ENCODE measurements at places on chromosomes 5 and 9.
A peak's percentile ranks its signal among the peaks of the same experiment; 100 is the strongest.

DNA sequence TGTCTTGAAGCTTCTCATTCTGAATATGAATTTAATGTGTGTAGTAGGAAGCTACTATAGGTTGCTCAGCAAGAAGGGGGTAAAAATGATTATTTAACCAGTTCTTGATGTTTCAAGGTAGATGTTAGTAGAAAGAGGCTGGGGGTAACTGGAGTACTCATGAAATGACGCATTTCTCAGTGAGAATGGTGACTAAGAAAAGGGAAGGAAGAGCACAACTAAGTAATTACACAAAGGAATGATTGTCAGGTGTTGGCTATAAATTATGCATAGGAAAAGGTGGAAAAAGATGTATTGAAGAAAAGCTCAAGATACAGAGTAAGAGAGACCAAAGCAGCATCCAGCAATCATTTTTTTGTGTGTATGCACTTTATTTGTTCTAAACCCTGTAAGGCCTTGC, 1.4 kb upstream of the PSIP1 start:
- no peak for ATAC-seq

GRCh38 chr9:21502586-21502985, 20.5 kb upstream of the IFNE start:
- ATAC-seq: no peak

DNA sequence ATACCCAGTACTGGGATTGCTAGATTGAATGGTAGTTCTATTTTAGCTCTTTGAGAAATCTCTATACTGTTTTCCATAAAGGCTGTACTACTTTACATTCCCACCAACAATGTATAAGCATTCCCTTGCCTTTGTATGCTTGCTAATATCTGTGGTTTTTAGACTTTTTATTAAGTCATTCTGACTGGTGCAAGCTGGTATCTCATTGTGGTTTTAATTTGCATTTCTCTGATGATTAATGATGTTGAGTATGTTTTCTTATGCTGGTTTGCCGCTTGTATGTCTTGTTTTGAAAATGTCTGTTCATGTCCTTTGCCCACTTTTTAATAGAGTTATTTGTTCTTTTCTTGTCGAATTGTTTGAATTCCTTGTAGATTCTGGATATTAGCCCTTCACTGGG, 512.7 kb upstream of the PAPPA start:
- ATAC-seq: peak; percentile 92

DNA sequence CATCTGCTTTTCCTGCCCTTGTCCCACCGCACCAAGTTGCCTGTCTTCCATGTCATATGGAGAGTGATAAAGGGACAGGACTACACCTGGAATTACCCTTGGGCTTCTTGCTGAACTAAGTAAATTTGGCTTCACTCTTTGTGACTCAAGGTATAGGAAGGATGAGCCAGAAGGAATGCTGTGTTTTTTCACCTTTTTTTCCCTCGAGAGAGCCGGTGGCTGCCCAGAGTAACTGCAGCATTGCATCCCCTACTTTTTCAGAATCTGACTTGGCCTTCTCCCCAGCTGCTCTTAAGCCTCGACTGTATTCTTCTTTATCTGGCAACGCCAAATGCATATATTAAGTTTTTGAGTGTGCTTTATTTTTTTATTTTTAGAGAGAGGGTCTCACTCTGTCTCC, 38.4 kb downstream of the RCL1 start:
- no peak for ATAC-seq

GRCh38 chr5:135829179-135829578, 5.3 kb upstream of the SLC25A48 start:
- no peak for ATAC-seq

- ATAC-seq: no peak
Observed at GRCh38 chr5:57313716-57314115, 139.9 kb downstream of the GPBP1 start.

GRCh38 chr5:6652025-6652424, 18.8 kb downstream of the SRD5A1 start:
- ATAC-seq: no peak

GRCh38 chr5:174376056-174376455, 330.6 kb downstream of the NSG2 start:
- ATAC-seq: no peak

GRCh38 chr9:114806526-114806900, 674 bp upstream of the TNFSF15 start:
- no peak for ATAC-seq

GRCh38 chr9:33921967-33922895, 105.3 kb downstream of the UBE2R2 start:
- ATAC-seq: peak; percentile 61

GRCh38 chr5:44536650-44537260, 147.5 kb upstream of the FGF10 start:
- ATAC-seq: peak; percentile 73

- ATAC-seq: no peak
Observed at GRCh38 chr9:15344191-15344590, 37.2 kb upstream of the TTC39B start.

- no peak for ATAC-seq
Observed at GRCh38 chr5:154078272-154078671, 39.5 kb downstream of the MFAP3 start.

DNA sequence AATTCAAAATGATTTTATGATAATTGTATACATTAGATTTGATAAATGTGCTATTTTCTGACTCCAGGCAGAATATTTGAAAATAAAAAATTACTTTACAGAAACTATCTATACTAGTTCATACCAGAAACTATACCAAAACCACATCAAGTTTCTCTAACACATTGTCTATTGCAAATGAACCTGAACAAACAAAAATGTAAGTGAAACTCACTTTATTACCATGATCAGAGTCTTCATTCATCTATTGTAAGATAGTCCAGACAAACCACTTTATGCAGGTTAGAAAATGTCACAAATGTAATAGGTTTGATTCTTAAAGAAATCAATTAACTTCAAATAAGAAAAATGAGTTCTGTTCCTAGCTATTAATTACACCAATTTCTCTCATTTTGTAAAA, 99.4 kb downstream of the OXCT1 start:
- no peak for ATAC-seq

GRCh38 chr5:2299388-2300220, 416.9 kb upstream of the IRX4 start:
- no peak for ATAC-seq

GRCh38 chr5:158979749-158980521, 119.8 kb downstream of the EBF1 start:
- ATAC-seq: peak; percentile 68

DNA sequence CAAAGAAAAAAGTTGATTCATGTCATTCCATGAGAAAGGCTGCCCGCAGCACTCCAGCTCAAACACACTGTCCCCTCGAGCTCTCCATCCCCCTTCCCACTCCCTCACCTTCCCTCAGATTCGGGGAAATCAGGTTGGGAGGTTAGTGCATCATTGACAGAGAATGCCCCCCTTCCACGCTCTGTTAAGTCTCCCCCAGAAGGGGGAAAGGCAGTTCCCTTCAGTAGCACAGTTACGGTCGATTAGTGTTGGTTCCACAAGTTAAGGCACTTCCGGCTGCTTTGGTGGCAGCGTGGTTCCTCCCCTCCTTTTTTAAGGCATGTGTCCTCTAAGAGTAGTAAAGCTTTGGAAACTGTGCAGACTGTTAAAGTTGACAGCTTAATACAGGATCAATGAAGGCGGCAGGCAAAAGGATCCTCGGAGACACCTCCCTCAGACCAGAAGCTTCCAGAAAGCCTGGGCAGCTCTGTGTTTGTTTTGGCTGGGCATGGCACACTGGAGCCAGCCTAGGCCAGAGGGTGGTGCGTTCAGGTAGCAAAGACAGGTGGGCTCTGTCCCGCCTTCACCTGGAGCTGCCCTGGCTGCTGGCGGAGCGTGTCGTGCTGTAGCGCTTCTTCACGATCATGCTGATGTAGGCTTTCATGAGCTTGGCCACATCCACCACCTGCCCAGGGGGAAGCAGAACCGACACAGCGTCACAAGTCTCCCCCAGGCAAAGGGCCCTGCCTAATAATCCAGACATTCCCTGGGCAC, 49.5 kb upstream of the RETREG1 start:
- ATAC-seq: no peak

DNA sequence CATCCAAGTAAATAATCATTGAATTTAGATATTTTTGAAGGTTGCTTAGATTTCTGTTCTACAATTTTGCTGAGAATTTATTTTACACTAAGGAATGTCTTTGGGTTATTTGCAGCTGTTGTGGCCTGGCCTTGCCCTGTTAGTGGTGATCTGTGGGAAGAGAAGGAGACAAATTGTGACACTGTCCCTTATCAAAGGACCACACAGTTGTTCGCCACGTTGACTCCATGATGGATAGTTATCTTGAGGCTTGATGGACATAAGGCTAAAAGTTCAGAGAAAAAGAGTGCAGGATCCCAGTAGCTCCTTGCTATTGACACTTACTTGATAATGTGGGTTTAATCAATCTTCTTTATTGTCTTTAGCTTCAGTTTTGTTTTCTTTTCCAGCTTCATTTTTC, 186.6 kb upstream of the MEF2C start:
- ATAC-seq: no peak

DNA sequence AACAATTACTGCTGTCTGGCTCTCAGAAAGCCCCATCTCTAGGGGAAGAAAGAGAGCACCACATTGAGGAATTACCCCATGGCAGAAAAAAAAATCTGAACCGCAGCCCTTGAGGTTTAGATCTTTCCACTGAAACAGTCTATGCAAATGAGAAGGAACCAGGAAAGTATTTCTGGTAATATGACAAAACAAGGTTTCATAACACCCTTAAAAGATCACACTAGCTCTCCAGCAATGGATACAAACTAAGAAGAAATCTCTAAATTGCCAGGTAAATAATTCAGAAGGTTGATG, 427.1 kb downstream of the PRELID2 start:
- ATAC-seq: no peak

DNA sequence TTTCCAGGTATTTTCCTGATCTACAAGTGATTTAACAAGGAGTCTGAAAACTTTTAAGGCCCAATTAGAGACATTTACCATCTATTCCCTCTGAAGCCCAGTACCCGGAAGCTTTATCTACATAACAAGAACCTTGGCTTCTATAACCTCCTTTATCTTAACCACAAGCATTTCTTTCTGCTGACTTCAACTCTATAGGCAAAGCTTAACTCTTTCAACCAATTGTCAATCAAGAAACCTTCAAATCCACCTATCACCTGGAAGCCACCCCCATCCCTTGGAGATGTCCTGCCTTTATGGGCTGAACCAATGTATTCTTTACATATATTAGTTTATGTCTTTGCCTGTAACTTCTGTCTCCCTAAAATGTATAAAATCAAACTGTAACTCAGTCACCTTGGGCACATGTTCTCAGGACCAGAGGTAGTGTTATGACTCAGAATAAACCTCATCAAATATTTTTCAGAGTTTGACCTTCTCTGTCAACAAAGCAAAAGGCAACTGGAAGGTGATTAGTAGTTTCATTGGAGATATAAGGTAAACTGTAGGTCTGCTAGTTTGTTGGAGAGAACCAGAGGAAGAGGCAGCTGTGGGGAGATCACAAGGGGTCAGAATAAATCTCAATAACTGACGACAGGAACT, 13.0 kb upstream of the RIMOC1 start:
- ATAC-seq: no peak

DNA sequence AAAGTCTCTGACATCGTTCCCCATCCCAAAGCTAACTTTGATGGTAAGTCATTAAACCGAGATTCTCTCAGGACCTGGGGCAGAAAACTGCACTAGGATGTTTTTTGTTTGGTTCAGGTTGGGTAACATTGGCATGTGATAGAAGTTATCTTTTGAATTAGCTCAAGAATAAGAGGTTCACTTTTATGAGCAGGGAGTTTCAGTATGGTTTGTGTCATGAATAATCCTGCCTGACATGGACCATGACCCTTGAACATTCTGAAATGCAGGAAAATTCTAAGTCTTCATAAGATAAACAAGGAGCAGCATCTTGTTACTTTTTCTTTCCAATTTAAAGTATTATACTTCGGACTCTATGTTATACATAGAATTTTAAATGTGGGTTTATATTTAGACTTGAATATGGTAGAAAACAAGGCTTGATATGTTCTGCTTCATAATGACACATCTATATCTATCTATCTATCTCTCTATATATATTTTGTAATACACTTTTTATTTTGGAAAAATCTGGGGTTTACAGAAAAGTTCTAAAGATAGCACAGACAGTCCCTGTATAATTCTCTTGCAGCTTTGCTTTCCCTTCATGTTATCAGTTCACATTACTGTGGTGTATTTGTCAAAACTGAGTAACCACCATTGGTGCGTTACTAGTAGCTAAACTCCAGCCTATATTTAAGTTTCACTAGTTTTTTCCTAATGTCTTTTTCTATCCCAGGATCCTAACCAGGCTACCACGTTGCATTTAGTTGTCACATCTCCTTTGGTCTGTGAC, 102.7 kb upstream of the TAF11L2 start:
- ATAC-seq: no peak

- no peak for ATAC-seq
Observed at GRCh38 chr9:116697362-116697761, 10.3 kb downstream of the TRIM32 start.

GRCh38 chr5:108451269-108451668, 69.4 kb upstream of the FBXL17 start:
- no peak for ATAC-seq

- ATAC-seq: no peak
Observed at GRCh38 chr9:137880976-137881530, 3.5 kb downstream of the CACNA1B start.

- ATAC-seq: no peak
Observed at GRCh38 chr5:174243904-174244303, 198.4 kb downstream of the NSG2 start.

- no peak for ATAC-seq
Observed at GRCh38 chr9:124388275-124389048, 26.8 kb downstream of the PSMB7 start.

DNA sequence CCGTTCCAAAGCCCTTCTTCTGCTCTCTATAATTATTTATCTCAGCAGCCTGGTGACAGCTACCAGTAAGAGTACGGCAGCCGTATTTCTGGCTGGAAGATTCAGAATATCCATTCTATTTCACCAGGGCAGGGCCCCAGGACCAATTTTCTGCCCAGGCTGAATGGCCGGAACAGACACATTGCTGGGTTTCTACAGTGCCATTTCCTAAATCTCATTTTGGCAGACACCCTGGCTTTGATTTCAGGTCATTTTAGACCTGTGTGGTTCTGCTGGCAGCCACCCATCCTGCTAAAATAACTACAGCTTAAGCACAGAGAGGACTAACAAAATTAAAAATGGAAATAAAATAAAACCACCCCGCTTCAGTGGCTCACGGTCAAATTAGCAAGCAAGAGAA, 95.0 kb downstream of the CRB2 start:
- no peak for ATAC-seq

- ATAC-seq: peak; percentile 82
Observed at GRCh38 chr9:69877852-69878514, 57.4 kb downstream of the CFAP95 start.

- ATAC-seq: no peak
Observed at GRCh38 chr9:135514342-135515082, 6.7 kb upstream of the LCN1 start.

GRCh38 chr9:9754186-9754585, 858.6 kb downstream of the PTPRD start:
- no peak for ATAC-seq

DNA sequence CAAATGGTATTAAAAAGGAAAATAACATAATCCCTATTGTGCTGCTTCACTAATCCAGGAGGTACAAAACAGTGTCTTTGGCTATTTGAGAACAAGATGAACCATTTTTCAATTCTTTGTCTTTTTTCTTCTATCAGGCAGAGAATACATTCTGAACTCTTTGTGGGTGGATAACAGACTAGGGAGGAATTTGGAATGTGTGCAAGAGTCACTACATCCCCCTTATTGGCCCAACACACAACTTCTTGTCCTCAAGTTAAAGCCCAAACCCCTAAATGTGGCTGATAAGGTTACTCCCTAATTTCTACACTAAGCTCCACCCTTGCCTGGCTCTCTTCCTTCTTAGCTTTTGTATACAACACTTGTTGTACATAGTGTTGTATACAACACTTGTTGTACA, 342.7 kb upstream of the RFX3 start:
- no peak for ATAC-seq
